Fibroblast of mammary gland (primary cell): ENCODE measurements at places on chromosomes 11 and 22.

GRCh38 chr22:42357221-42357620, 75.0 kb downstream of the NFAM1 start:
- DNase-seq: no peak

GRCh38 chr11:117229411-117229810, 2.5 kb downstream of the PCSK7 start:
- DNase-seq: no peak

- DNase-seq: no peak
These were observed 27.6 kb downstream of the KDM2A start for GRCh38 chr11:67146516-67147226.

GRCh38 chr11:79439886-79440570, 802 bp downstream of the TENM4 start:
- DNase-seq: no peak

DNA sequence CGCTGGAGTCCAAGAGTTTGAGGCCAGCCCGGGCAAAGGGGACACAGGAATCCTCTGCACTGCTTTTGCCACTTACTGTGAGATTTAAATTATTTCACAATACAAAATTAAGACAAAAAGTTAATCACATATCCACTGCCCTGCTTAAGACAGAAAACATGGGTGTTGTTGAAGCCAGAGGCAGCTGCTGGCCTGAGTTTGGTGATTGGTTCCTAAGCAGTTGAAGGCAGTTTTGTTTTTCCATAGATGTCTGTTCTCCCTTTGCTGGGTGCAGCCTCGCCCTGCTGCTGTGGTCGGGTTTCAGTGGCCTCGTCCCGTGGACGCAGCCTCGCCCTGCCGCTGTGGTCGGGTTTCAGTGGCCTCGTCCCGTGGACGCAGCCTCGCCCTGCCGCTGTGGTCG, 70.2 kb upstream of the PPP6R3 start:
- no peak for DNase-seq

DNA sequence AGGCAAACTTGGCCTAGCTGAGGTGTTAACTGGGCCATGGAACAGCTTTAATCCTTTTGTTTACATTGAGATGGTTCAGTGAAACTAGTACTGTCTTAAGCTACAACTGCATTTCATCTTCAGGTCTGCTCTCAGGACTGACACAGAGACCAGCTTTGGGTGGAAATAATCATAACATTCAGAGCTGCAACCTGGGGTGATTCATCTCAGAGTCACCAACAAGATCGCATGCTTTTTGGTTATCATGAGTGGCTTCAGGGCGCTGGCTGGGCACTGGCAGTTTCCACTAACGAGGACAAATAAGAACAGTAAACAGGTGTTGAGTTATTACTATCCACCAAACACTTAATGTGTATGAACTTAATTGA, 60.9 kb upstream of the PAX6 start:
- no peak for DNase-seq

- no peak for DNase-seq
These were observed 19.1 kb downstream of the RPL3 start for GRCh38 chr22:39300186-39300830.

- DNase-seq: peak; percentile 15
These were observed 9.1 kb downstream of the BACE1-AS start for GRCh38 chr11:117300283-117300663.

- no peak for DNase-seq
These were observed 96.0 kb downstream of the EXT2 start for GRCh38 chr11:44191322-44192016.

GRCh38 chr11:19122960-19123615, 6.1 kb downstream of the ZDHHC13 start:
- no peak for DNase-seq

DNA sequence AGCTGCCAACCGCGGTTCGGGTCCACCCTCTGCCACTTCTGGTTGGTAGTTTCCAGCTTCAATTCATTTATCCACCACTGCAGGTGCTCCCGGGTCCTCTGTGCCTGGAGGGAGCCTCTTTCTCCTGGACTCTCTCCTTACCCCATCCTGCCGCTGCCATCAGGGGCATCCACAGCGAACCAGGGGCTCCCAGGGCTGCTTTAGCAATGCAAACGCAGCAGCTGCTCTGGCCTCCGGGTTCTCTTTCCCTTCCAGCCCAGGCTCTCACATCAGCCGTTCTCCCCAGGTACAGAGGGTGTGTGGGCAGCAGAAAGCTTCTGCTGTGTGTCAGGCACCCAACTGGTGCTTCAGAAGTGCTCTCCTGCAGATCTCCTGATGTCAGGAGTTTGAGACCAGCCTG, 27.9 kb downstream of the NFAM1 start:
- no peak for DNase-seq

DNA sequence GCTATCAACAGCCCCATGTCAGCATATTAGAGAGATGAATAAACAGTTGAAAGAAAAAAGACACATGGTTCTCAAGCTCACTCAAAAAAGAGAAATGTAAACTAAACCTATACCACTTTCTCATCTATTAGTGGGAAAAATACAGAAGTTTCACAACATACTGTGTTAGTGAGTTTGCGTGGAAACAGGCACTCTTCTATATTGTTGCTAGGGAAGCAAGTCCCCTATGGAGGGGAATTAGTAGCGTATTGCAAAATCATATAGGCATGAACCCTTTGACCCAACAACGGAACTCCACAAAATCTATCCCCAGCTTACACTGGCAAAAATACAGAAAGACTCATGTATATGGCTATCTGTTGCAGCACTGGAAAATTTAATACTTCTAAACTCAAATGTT, 14.2 kb upstream of the RFPL2 start:
- no peak for DNase-seq

DNA sequence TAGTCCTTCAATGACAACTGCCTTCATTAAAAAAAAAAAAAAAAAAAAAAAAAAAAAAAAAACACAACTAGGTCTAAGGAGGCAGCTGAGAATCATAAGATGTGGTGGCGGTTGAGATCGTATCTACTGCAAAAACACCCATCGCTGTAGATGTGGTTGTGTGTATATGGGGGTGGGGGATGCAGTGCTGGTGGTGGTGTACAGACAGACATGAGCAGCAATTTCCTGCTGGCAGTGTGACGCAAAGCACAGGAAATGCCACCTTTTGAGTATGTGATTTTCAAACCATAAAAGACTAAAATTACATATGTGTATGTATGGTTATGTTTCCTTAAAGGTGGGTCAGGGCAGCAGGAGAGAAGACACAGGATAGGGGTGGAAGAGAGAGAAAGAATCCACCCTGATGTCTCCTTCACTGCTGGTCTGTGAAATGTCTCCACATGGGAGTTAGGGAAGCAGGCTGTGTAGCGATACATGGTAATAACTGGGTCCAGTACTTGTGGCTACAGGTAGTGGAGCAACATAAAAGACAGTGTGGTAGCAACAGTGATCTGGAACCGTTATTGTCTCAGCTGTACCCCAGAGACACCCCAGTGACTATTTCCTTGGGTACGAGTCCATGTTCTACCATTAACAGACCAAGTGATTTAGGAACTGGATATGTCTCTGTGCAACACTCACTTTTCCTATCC, 57.9 kb downstream of the SYTL2 start:
- DNase-seq: no peak

DNA sequence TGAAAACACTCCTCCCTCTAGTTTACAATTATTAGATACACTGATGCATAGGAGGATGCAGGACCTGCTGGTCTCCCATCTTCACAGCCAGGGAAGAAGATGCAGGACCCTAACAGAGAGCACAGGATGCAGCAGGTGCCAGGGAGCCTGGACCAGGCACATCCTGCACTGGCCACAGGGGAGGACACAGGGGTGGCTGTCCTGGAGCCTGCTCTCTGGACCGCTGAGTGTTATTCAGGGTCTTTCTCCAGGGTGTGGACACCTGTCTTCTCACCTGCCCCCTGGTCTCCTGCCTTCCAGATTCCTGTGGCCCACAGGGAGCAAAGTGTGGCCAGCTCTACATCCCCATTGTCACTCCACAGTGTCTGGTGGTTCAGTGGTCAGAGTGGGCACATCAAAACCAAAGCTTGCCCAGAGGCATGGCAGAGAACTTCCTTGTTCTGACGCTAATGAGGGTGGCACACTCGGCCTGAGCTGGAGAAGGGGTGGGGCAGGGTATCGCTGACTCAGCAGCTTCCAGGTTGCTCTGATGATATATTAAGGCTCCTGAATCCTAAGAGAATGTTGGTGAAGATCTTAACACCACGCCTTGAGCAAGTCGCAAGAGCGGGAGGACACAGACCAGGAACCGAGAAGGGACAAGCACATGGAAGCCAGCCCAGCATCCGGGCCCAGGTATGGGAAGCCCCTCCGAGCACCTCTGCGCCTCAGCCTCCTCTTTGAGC, at the start of gene APOBEC3A:
Gene APOBEC3A, plus strand, starts transcription at position 564 of the 725 bp plus-strand sequence. Its CDS starts 83 bp downstream, at position 647.
- no peak for DNase-seq

DNA sequence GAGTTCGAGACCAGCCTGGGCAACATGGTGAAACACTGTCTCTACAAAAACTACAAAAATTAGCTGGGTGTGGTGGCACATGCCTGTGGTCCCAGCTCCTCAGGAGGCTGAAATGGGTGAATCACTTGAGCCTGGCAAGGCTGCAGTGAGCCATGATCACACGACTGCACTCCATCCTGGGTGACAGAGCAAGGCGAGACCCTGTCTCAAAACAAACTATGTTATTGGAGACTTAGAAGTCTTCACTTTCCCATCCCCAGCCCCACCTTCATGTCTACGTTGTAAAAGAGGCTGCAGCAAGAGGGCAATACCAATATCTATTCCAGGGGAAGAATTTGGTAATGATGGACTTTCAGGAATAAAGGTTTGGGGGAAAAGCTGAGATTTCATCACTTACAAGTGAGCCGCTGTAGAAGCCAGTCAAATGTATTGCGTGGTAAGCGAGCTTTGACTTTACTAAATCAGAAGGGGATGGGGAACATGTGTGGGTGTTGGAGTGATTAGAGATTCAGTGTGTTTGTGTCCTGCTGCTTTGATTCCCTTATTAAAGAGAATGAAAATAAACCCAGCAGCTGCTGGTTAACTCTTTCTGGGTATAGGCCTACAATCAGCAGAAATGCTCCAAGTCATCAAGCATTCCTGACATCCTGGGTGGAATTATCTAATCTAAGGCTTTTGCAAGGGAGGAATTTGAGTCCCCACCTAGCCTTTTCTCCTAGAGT, 53.7 kb downstream of the UBASH3B start:
- DNase-seq: peak; percentile 82

GRCh38 chr11:17572791-17573460, 25.9 kb downstream of the OTOG start:
- no peak for DNase-seq

GRCh38 chr11:6360183-6360582, 30.1 kb upstream of the SMPD1 start:
- no peak for DNase-seq

DNA sequence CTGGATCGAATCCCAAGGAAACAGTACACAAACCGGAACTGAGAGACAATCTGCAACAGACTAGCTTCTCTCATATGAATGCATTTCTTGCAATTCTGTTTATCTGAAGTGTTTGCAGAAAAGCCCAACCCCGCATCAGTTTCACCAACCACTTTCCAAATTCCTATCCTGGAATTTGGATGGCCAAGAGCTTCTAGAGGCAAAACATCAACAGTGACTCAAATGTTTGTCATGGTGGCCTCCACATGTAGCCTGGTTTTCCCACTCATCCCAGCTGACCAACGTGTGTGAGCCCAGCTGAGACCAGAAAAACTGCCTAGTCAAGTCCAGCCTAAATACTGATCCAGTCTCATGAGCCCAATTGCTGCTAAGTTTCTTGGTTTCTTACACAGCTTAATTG, 8.3 kb upstream of the MIEF1 start:
- DNase-seq: peak; percentile 92

- DNase-seq: peak; percentile 90
These were observed 12.2 kb upstream of the CDC42BPG start for GRCh38 chr11:64856382-64857227.

DNA sequence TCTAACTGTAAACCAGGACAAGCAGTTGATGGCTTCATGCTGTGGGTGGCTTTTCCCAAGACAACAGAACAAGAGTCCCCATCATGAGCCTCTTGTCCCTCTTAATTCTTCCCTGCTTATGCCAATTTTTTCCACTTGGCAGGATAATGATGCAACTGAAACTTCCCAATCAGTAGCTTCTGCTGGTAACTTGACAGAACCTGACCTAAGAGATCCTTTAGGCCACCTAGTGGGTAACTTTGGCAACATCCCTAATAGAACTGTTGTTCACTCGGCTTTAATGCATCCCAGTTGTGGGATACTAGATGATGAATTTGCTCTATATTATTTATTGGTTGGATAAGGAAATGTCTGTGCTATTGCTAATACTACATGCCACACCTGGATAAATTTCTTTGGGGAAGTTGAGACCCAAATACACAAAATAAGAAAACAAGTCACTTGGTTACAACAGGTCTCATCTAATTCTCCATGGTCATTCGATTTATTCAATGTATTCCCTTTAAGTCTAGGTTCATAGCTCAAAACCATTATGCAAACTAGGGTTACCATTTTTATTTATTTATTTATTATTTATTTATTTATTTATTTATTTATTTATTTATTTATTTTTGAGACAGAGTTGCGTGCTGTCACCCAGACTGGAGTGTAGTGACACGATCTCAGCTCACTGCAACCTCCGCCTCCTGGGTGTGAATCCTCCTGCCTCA, 41.4 kb upstream of the NFAM1 start:
- peak; percentile 69 for DNase-seq

DNA sequence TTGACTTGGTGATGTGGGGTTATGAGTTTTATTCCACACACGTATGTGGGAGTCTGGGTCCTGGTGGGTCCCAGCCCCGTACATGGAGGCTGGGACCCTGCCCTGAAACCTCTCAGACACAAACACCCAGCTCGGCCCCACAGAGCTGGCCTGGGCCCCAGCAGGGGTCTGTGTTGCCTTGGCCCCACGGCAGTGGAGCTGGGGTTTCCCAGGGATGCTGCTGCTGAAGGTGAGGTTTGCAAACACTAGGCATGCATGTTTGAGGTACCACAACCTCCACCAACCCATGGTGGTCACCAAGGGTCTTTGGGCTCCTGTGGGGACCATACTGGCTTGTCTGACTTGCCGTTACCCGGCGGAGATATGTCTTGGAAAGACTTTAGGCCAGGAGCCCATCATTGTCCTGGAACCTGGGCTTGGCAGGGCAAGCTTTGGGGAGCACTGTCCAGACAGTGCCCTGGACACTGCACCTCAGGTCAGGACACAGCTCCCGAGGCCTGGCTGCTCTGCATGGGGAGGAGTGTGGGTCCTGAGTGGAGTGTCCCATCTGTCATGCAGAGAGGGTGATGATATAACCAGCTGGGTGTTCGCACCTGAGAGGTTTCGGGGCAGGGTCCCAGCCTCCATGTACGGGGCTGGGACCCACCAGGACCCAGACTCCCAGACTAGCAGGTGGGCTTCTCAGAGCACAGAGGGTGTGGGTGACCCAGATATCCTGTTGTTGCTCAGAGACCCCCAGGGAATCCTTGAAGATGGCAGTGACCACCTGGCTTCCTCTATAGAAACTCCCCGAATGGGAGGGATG, 63.3 kb downstream of the KCNQ1 start:
- DNase-seq: no peak
